GOT3 (cell line): ENCODE measurements at places on chromosomes 11 and 22.

GRCh38 chr11:118068206-118068944 lies 8.5 kb upstream of the TMPRSS4 start:
- DNase-seq: no peak

GRCh38 chr11:69499186-69499917 lies 17.9 kb downstream of the LINC01488 start:
- DNase-seq: no peak

DNA sequence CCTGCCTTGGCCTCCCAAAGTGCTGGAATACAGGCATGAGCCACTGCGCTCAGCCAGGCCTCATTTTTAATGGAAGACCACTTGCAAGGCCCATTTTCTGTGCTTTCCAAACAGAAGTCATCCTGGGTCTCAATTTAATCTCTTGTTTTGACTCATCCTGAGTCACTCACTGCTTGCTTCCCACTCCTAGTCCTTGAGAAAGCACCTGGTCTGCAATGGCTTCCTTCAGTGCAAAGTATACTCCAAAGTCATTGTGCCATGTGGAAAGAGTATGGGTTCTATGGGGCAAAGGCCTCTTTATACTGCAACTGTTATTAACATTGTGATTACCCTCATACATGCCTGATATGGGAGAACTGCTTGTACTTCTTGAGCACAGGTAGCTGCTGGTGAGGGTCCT lies 18.3 kb upstream of the SLC5A1 start:
- DNase-seq: no peak

DNA sequence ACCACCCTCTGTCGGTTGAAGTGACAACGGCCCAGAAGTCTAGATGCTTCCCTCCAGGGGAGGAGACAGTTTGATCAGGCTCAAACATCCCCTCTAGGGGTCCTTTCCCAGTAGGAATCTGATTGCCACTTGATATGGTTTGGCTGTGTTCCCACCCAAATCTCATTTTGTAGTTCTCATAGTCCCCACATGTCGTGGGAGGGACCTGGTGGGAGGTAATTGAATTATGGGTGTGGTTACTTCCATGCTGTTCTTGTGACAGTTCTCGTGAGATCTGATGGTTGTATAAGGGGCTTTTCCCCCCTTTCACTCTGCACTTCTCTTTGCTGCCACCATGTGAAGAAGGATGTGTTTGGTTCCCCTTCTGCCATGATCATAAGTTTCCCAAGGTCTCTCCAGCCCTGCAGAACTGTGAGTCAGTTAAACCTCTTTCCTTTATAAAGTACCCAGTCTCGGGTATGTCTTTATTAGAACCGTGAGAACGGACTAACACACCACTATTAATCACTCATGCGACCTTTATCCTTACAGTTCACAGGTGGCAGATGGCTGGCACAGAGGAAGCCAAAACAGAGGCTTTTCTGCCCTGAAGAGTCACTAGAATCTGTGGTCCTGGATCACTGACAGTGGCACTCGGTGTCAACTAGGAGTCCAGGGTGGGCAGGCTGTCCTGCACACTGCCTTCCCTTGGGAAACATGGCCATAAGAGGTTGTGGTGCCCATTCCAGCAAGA lies 21.6 kb downstream of the ASPHD2 start:
- no peak for DNase-seq
